Stimulated activated CD4-positive, alpha-beta T cell treated with anti-CD3 and anti-CD28 coated beads, Interleukin-1b, Interleukin-23, amount 100 ng/mL, for 24 hours (primary cell): ENCODE measurements at places on chromosomes 1 and 21.

GRCh38 chr1:194267021-194267420 is 1080.6 kb upstream of the B3GALT2 start:
- DNase-seq = no peak

DNA sequence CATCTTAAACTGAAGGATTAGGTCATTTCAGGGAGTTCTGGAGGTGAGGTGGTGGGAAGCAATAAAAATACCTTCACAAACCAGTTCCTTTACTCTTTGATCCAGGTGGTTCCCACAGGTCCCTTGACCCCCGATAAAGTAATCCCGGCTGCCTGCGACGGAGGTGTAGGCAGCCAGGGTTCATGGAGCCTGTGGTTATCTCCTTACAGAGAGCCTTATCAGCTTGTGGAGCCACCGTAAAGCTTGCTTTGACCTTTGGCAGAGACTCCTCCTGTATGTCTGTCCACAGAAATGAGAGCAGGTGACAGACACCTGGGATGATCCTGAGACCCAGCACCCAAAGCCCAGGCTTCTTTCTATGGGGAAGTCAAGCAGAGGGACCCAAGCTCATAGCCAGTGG is 243.4 kb downstream of the KIF26B start:
- DNase-seq = no peak

- no peak for DNase-seq
Measured at GRCh38 chr1:114324662-114324965, 170.9 kb upstream of the SYT6 start.

DNA sequence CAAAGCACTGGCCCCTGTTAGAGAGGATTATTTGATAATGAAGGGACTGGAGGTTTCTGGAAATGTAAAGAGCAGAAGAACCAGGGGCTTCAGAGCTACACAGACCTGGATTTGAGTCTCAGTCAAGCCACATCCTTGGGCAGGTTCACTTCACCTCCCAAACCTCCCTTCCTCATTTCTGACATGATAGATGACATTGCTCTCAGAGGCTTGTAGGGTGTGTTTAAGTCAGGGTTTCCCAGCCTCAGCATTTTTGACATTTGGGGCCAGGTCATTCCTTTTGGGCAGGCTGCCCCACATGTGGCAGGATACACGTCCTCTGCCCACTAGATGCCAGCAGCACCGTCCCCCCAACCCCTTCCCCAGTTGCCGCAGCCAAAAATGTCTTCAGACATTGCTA is 474.6 kb downstream of the MATN1 start:
- DNase-seq = no peak

DNA sequence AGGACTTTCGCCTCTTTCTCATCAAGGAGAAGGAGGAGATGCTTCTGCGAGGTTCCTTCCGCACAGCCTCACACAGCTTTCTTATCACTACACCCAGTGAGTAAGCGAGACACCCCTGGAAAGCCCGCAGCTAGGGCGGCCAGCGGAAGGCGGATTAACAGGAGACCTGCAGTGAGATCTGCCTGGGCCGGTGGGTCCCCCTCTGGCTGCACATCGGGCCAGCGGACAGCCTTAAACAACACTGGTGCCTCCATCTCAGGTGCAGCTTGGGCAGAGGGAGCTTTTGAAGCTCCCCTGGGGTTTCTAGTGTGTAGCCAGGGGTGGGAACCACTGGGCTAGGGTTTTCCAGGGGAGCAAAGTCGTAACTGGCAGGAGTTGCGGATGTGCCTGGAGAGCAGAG is 17.5 kb upstream of the MTARC1 start:
- no peak for DNase-seq

DNA sequence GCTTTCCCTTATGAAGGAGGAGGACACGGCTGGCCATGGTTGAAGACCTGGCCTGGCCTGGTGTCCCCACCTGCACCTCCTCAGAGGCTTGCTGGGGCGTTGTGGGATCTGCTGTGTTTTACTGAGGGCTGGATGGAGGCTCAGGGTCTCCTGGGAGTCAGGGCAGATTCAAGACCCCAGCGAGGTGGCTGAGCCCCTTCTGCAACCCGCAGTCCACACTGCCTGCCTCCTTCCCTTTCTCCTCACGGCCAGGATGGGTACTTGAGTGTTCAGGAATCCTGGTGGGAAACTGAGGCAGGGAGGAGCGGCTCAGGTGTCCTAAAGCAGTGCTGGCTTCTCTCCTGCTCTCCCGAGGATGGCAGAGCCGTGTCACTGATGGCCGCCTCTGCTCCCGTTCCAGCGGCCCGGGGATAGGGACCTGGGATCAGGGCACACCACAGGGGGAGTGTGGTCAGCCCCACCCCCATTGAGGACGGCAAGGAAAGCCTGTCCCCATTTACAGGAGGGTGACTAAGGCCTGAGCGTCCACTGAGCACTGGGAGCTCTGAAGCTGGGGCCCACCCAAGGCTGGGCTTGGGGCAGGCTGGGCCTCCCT is 47.5 kb downstream of the TRPM2 start:
- DNase-seq = no peak

GRCh38 chr1:11314959-11315358 is 42.0 kb downstream of the UBIAD1 start:
- DNase-seq = no peak

DNA sequence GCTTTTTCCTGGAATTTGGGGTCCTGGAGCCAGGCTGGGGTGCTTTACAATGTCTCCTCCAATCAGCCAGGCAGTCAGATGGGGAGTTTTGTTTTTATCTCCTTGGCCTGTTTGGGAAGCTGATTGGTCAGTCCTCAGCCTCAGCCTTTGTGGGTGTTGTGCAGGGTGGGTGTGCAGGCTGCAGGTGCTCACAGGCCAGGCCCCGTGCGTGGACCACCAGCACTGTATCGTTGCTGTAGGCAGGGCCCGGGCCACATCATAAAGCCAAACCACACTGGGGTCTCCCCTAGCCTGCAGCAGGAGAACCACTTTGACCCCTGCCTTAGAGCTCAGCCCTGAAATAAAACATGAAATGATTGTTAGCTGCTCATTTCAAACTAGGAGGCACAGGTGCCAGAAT is 8.6 kb downstream of the PRDM16 start:
- DNase-seq = no peak

- DNase-seq = no peak
Measured at GRCh38 chr1:187477103-187477502, 648.4 kb downstream of the PLA2G4A start.

- no peak for DNase-seq
Measured at GRCh38 chr1:184407816-184408510, 21.1 kb downstream of the C1orf21 start.
